ENCODE measurements at places on chromosomes 3 and 15. TPM values are rescaled to one million over a fixed set of nuclear protein-coding genes. Genes with fewer than 3 reads are reported as not detected.

Gene HRG
- total RNA-seq: not detected

Gene DNAH12
- total RNA-seq: 0.32 TPM

Gene OIP5
- not detected for total RNA-seq

Gene WNT5A
- 35.5 TPM for total RNA-seq

Gene NEK4
- 11.1 TPM for total RNA-seq

Gene PHLDB2
- 53.8 TPM for total RNA-seq

Gene ZXDC
- total RNA-seq: 41.5 TPM

Gene LRTM1
- 0.16 TPM for total RNA-seq

Gene ARHGAP31
- 4.5 TPM for total RNA-seq

Gene CALML4
- total RNA-seq: 0.26 TPM

Gene GOLGA6D
- total RNA-seq: not detected

Gene GP5
- total RNA-seq: 0.31 TPM

Gene ITIH3
- total RNA-seq: not detected

Gene SLC9A9
- 7.4 TPM for total RNA-seq

Gene FEZF2
- total RNA-seq: not detected

Gene P3H2
- 24.2 TPM for total RNA-seq

Gene COL6A5
- total RNA-seq: not detected

Gene TMEM212
- total RNA-seq: not detected

Gene SLC2A2
- not detected for total RNA-seq

Gene PRR23A
- total RNA-seq: not detected

Gene C3orf49
- total RNA-seq: not detected

Gene MLF1
- 11.7 TPM for total RNA-seq

Gene BRPF1
- 13.4 TPM for total RNA-seq

Gene RASL12
- 0.94 TPM for total RNA-seq

Gene LSMEM2
- total RNA-seq: 2.7 TPM
